Cardiac fibroblast (primary cell): ENCODE measurements at places on chromosomes 1 and 21.

DNA sequence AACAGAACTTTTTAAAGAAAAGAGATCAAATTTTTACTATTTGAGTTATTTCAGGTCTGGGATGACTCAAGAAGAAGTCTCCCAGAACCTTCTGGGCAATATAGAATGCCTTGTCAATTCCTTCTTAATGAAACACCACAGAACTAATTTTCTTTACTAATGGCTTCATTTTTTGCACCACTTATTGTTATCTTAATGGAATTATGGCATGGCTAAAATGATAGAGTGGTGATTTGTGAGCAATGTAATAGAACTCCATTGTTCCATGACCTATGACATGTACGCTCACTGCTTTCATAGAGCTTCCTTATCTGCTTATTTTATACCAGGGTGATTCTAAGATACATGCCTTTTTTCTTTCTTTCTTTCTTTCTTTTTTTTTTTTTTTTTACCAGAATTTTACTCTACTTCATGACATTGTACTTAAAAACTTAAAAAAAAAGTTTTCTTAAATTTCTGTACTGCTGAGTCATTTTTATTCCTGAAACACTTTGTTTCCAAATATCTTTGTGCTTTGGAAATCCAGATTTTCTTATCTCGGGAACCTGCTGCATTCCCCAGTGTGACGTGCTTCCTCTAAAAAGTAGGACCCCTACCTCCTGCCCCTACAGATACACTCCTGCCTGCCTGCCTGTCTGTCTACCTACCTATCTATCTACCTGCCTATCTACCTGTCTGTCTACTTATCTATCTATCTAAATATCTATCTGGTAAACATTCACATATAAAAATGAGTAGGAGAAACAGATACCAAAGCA, 284.9 kb downstream of the PBX1 start:
- peak; percentile 53 for DNase-seq

DNA sequence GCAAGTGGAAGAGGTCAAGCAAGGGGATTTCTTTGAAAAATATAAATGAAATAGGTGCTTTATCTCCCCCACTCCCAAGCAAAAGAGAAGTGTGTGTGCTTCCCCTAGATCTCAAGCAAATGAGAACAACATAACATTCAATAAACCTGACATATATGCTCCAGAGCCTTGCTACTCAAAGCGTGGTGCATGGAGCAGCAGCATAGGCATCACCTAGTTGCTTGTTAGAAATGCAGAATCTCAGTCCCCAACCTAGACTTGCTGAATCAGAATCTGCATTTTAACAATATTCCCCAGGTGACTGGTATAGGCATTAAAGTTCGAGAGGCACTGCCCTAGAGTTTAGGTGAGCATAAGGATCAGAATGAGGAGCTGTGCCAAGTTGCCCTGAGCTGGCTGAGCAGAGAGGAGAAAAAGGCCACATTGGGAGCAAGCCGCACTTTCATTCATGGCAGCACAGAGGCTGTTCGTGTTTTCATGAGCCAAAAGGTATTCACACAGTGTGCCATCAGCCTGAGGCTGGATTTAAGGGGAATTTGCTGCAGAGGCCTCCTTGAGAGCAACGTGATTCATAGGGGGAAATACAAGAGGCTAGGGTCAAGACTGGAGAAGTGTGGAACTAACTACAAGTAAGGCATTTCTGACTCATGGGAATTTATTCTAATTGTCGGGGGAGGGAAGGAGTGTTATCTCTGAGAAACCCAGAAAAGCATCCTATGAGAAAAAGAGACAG, 14.3 kb upstream of the LPAR3 start:
- peak; percentile 53 for DNase-seq

GRCh38 chr1:62954758-62955157, 170.8 kb downstream of the ATG4C start:
- DNase-seq, result no peak

- peak; percentile 83 for DNase-seq
These were observed 71.1 kb upstream of the ERRFI1 start for GRCh38 chr1:8097077-8097799.

DNA sequence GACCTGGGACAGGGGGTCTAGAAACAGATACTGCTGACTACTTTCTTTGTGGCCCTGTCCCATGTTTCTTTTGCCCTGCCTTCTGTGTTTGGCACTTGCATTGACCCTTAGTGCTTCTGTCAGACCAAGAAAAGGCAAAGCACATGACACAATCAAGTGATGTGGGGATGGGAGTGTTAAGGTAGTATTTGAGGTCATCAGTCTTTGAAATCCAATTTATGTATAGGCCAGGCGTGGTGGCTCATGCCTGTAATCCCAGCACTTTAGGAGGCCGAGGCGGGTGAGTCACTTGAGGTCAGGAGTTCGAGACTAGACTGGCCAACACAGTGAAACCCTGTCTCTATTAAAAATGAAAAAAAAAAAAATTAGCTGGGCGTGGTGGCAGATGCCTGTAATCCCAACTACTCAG, 26.0 kb downstream of the SERBP1 start:
- DNase-seq, result no peak

- DNase-seq, result peak; percentile 25
These were observed 3.2 kb downstream of the INKA2 start for GRCh38 chr1:111735858-111736544.

GRCh38 chr1:212218065-212218464, 67.1 kb upstream of the PPP2R5A start:
- no peak for DNase-seq

- no peak for DNase-seq
These were observed 135.3 kb upstream of the EDN2 start for GRCh38 chr1:41619511-41620364.

- peak; percentile 16 for DNase-seq
These were observed 83.0 kb downstream of the RYR2 start for GRCh38 chr1:237124856-237125462.

DNA sequence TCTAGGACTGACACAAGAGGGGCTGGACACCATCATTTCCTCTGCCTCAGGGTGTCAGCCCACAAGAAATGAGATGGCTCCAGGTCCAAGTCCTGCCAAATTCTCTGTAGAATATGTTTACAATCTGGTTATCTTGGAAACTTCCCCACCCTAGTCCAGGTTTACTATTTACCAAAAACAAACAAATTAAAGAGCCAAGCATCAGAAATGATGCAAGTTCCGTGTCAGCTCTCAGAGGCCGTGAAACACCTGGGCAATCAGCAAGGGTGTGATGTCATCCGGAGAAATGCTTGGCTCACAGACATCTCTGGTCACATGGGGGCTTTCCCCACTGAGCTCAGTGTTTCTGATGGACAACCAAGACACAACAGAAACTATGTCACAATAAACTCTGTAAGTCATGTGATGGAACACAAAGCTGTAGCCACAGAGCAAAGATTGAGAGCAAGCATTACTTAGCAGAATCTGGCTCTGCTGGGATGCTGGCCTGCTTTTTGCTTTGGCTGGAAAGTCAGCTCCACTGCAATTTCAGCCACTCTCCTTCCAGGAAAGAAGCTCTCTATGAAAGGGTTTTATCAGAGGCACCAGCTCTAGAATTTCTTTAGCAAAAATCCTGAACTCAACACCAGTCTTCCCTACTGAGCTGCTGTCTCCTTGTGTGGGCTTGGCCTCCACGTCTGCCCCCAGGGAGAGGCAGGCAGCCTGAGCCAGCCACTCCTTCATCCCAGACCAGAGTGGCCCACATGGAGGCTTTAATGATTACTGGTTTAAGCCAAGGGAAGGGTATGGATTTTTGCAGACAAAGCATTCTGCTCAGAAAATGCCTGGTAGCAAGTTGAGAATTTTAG, 55.9 kb downstream of the NENF start:
- DNase-seq, result peak; percentile 91

DNA sequence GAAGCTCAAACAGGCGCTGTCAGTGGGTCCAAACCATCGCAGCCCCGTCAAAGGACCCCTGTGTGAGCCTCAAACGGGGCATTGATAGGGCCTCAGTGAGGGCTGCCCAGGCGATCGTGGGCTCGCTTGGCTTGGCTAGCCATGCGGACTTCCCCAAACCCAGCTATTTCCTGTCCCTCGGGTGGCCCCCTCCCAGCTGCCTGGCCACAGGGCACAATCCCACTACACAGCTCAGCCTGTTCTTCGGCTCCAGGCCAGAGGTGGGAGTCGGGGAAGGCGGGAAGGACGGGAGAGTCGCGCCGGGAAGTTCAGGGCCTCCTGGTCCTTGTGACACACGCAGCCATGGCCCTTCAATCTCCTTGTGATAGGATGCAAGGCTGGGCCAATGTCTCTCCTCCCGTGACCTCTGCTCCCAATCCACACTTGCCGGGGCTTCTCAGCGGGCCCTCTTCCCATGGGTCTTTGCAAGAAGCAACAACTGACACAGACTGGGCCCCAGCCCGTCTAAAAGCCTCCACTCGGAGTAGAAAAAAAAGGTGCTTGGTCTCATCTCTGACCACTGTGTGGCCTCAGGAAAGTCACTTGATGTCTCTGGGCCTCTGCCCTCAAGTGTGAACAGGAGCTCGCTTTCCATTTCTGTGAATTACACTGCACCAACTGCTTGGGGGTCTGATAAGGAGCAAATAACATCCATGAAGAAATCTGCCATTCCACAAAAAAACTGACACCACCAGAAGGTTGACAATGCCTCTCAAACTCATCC, 7.1 kb upstream of the MATN1 start:
- DNase-seq, result no peak

DNA sequence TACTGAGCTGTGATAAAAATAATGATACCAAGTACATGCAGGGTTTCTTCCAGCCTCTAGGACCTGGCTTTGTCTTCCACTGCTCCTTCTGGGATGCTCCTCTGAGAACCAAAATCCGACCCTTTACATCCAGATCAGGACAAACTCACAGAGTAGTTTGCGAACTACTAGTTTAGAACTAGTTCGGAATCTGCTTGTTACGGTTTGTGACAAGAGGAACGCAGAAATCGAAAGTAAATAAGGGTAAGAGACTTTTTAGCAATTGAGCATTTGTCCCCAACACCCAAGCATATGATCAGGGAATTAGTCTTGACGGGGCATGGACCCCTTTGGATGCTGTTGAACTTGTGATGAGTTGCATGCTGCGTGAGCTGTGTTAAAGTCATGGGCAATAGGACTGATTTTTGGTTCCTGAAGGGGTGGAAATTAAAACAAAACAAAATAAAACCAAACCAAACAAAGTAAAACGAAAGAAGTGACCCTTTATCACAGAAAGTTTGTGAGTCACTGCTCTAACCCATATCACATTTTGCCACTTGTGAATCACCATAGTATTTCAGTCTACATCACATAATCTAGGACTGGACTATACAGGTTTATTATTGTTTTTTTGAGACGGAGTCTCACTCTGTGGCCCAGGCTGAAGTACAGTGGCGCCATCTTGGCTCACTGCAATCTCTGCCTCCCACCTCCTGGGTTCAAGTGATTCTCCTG, 35.7 kb upstream of the ERRFI1 start:
- peak; percentile 49 for DNase-seq

DNA sequence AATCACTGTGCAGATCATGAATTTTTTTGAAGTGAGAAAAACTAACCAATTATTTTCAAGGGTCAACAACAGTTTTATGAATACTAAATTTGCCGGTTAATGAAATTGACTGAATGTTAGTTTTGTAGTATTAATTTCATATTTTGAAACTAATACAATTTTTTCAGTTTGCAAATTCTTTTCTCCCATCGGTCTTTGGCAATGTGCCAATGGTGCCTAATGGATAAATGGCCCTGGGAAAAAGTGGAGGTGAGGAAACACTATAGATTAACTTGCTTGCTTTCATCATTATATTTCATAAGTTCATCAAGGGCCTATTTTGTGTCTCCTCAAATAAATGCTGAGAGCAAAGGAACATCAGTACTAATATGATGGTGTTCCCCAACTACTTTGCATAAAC, 4.1 kb downstream of the C1orf141 start:
- DNase-seq, result no peak

- DNase-seq, result no peak
These were observed 33.5 kb downstream of the CTBS start for GRCh38 chr1:84540759-84541158.

- DNase-seq, result peak; percentile 52
These were observed 5.6 kb upstream of the KCNA10 start for GRCh38 chr1:110524311-110525248.

GRCh38 chr1:33348676-33349080, 27.8 kb upstream of the A3GALT2 start:
- no peak for DNase-seq

DNA sequence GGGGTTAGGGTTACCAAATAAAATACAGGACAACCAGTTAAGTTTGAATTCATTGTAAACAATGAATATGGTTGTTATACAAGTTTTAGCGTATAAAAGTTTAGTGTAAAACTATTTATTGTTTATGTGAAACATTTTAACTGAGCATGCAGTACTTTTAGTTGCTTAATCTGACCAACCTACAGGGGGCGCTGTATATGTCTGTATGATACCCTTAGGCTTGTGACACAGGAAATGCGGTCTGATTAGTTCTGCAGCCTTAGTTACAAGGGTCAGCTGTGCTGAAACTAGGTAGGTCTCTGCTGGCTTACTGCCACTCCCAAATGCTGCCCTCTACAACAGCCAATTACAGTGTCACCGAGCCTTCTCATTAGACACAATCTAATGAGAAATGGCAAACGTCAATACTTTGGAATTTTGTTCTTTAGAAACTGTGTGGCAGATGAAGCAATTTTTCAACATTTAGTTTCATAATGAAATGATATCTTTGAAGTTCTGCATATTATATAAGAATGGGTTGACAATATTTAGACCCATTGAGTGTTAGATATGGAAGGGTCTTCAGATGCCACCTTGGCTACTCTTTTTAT, 56.2 kb downstream of the NTNG1 start:
- no peak for DNase-seq

DNA sequence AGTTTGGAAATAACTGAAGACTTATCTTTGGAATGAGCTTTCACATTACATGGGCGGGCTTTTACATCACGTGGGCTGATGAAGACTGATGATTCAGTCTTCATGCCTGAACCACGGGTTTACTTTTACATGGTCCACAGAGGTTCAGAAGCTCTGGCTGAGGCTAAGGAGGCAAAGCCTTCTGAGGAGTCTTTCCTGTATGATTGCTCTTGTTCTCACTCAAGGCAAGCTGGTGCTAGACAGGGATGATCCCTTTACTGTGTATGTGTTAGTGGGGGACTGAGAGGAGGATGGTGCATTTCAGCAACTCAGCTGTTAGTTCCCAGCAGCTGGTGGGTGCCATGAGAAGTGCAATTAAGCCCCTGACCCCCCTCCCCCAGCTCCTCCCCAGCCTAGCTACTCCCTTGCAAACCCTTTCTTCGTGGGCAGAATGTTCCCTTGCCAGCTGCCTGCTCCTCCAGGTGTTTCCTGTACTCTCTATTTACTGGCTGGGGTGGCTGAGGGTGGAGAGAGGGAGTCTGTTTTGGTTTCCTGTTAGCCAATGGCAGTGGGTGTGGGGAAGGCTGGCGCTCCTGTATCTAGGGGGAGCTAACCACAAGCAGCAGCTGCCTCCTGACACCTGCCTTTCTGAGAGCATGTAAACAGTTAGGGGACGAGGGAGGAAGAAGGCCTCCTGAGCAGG, 15.4 kb downstream of the BTG2 start:
- DNase-seq, result peak; percentile 69

- DNase-seq, result no peak
These were observed 12.4 kb downstream of the TARDBP start for GRCh38 chr1:11024874-11025203.

GRCh38 chr1:61092642-61093041, 10.3 kb downstream of the NFIA start:
- no peak for DNase-seq

- peak; percentile 67 for DNase-seq
These were observed 120.7 kb downstream of the CNIH3 start for GRCh38 chr1:224736619-224737352.

- no peak for DNase-seq
These were observed 97.2 kb upstream of the IGSF21 start for GRCh38 chr1:18010408-18010807.
